Chondrocyte (in vitro differentiated cells): ENCODE measurements at places on chromosomes 12 and 14. TPM values are rescaled to one million over a fixed set of nuclear protein-coding genes. Genes with fewer than 3 reads are reported as not detected.
A peak's percentile ranks its signal among the peaks of the same experiment; 100 is the strongest.

GRCh38 chr14:103556946-103557758 lies 5.3 kb downstream of the BAG5 start:
- H3K4me1 ChIP-seq, result peaks cover 42% of the 10 kb centered on the region
- H3K27ac ChIP-seq, result no peak overlapping the region
- no peak overlapping the region for H3K4me3 ChIP-seq

GRCh38 chr14:91752961-91753360 lies 21.1 kb upstream of the CATSPERB start:
- peaks cover 4% of the 10 kb centered on the region for H3K36me3 ChIP-seq
- no peak overlapping the region for H3K27ac ChIP-seq
- H3K4me3 ChIP-seq, result no peak overlapping the region
- DNase-seq, result no peak

TAS2R42 gene
- total RNA-seq, result not detected in 3 replicates

DBX2 gene
- not detected in 3 replicates for total RNA-seq

DNA sequence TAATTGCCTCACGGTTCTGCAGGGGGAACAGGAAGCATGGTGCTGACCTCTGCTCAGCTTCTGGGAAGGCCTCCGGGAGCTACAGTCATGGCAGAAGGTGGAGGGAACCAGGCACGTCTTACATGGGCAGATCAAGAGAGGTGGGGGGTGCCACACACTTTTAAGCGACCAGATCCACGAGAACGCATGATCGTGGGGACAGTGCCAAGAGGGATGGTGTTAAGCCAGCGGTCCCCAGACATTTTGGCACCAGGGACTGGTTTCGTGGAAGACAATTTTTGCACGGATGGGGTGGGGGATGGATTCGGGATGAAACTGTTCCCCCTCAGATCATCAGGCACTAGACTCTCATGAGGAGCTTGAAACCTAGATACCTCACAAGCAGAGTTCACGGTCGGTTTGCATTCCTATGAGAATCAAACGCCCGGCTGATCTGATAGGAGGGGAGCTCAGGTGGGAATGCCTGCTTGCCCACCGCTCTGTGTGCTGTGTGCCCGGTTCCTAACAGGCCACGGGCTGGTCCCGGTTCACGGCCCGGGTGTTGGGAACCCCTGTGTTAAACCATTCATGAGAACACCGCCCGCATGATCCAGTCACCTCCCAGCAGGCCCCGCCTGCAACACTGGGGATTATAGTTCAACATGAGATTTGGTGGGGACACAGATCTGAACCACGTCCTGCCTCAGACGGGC lies 96.9 kb downstream of the ADGRD1 start:
- no peak for DNase-seq
- no peak overlapping the region for H3K27ac ChIP-seq
- H3K36me3 ChIP-seq, result no peaks in the 10 kb centered on the region
- peaks cover 27% of the 10 kb centered on the region for H3K27me3 ChIP-seq
- H3K4me3 ChIP-seq, result no peak overlapping the region
- no peaks in the 10 kb centered on the region for H3K4me1 ChIP-seq

GRCh38 chr12:6277982-6278438 lies 32.5 kb upstream of the PLEKHG6 start:
- peak overlapping the region; percentile 57 for H3K27ac ChIP-seq
- H3K4me3 ChIP-seq, result peak overlapping the region; percentile 60
- H3K36me3 ChIP-seq, result no peaks in the 10 kb centered on the region
- no peaks in the 10 kb centered on the region for H3K27me3 ChIP-seq

DNA sequence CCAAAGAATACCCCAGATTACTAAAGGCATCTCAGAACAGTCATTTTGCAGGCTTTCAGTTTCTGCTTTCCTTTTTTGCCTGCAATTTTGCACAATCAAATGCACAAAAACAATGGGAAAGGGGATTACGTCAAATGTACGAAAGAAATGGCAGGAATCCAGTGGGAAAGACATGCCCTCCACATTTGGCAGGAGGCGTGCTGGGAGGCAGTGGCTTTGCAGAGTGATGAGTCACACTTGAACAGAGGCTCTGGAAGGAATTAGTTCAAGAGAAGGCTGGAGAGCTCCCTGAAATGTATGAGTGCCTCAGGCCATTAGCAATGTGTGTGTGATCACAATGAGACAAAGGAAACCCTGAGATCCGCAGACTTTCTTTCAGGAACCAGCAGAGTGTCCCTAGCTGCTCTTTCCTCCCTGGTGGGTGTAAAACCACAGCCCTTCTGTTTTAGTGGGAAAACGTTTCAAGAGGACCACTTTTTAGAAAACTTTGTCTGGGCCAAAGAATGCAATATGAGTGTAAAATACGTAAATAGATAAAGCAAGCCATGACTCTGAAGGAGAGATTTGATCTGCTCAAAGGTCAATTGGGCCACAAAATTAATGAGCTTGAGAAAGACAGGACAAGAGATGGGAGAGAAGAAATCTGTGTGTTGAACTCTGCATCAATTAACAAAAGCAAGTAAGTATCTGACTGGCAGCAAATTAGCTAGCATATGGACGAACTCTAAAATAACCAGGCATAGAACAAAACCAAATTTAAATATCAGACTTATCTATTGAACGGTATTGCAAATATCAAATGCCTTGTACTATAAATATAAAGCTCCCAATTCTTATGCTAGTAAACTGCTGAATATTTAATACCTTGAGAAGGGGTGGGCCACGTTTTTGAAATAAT lies 155.4 kb upstream of the PDE3A start:
- H3K27me3 ChIP-seq, result no peaks in the 10 kb centered on the region
- no peak for DNase-seq
- H3K36me3 ChIP-seq, result no peaks in the 10 kb centered on the region
- peak overlapping the region; percentile 94 for H3K27ac ChIP-seq
- peak overlapping the region; percentile 34 for H3K4me3 ChIP-seq

GRCh38 chr12:98983647-98984046 lies 338.6 kb downstream of the APAF1 start:
- H3K27ac ChIP-seq, result no peak overlapping the region
- H3K36me3 ChIP-seq, result no peaks in the 10 kb centered on the region
- no peak for DNase-seq
- H3K4me1 ChIP-seq, result no peaks in the 10 kb centered on the region
- H3K4me3 ChIP-seq, result no peak overlapping the region

DNA sequence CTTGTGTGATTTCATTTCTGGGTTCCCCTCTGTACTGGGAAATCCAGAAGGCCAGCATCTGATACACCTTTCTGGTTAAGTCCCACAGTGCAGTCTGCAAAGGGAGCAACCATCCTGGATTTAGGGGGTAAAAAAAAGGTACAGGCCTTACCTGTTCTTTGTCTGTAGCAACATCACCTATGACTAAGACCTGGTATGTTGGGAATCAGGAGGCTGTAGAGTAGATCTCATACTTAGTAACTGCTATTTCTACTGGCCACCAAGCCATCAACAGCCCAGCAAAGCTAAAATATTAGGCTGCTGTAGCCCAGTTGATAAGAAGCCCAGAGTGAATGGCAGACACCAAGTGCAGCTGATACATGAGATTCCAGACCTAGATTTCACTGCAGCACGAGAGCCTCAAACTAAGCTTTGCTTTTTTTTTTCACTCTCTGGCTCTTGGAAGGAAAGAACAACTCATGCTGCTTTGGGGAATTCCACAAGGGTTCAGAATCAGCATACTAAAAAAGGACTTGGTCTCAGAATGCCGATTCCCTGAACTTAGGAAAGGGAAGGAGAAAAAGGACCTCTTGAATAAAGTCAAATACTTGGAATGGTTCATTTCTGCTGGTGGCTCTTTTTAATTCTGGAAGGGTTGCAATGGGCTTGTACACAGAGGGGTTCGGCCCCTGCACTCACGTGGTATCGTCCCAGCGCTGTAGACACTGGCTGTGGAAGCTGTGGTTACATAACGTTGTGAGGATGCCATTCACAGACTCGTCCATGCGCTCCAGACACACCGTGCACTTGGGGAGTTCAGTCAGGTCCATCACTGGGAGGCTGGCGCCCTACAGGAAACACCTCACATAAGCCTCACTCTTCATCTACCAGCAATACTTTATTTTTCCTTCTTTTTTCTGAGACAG lies 20.5 kb downstream of the BRAP start:
- H3K27ac ChIP-seq, result peak overlapping the region; percentile 1
- no peak overlapping the region for H3K4me3 ChIP-seq
- no peaks in the 10 kb centered on the region for H3K27me3 ChIP-seq
- DNase-seq, result no peak
- peaks cover 6% of the 10 kb centered on the region for H3K4me1 ChIP-seq

- H3K27ac ChIP-seq, result peak overlapping the region; percentile 71
- no peak overlapping the region for H3K4me3 ChIP-seq
- DNase-seq, result no peak
- peaks cover 41% of the 10 kb centered on the region for H3K4me1 ChIP-seq
- no peaks in the 10 kb centered on the region for H3K36me3 ChIP-seq
Observed at GRCh38 chr12:68259318-68259940, 6.0 kb upstream of the IL22 start.

KRT4 gene
- 0.41 to 0.90 TPM in 2 of 3 replicates, not detected in the other for total RNA-seq

DNA sequence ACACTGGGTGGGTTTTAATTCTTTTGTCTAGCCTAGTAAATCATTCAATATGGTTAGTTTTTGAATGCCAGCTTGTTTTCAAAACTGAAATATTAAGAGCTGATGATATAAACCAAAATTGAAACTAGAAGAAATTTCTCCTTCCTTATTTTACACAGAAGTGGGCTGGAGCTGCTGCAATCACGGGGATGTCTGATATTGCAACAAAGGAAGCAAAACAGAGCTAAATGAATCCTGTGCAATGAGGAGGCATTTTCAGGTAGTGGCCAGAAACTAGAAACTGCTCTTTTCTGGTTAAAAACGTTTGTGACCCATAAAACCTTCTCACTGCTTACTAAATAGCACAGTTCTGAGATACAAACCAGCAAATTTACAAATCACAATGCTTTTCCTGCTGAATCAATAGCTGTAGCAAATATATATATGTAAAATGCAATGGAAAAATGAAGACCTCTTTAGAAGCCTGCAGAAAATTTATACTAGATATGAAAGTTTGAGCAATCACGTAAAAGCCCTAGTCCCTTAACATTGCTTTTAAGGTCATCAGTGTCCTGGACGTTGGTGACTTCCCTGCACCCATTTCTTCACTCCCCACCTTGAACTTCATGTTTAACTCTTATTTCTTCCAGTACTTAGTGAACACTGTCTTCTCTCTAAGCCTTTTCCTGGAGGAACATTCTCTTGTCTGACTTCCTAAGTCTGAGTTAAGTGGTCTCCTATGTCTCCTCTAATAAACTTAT lies 15.9 kb upstream of the LRRK2 start:
- H3K4me3 ChIP-seq, result no peak overlapping the region
- DNase-seq, result no peak
- H3K27ac ChIP-seq, result no peak overlapping the region
- no peaks in the 10 kb centered on the region for H3K4me1 ChIP-seq
- no peaks in the 10 kb centered on the region for H3K27me3 ChIP-seq
